GM23248 (cell line): ENCODE measurements at places on chromosomes 7 and 10. TPM values are rescaled to one million over a fixed set of nuclear protein-coding genes. Genes with fewer than 3 reads are reported as not detected.

- peak; percentile 32 for DNase-seq
Observed at GRCh38 chr7:156903232-156903909, 10.4 kb upstream of the LMBR1 start.

DNA sequence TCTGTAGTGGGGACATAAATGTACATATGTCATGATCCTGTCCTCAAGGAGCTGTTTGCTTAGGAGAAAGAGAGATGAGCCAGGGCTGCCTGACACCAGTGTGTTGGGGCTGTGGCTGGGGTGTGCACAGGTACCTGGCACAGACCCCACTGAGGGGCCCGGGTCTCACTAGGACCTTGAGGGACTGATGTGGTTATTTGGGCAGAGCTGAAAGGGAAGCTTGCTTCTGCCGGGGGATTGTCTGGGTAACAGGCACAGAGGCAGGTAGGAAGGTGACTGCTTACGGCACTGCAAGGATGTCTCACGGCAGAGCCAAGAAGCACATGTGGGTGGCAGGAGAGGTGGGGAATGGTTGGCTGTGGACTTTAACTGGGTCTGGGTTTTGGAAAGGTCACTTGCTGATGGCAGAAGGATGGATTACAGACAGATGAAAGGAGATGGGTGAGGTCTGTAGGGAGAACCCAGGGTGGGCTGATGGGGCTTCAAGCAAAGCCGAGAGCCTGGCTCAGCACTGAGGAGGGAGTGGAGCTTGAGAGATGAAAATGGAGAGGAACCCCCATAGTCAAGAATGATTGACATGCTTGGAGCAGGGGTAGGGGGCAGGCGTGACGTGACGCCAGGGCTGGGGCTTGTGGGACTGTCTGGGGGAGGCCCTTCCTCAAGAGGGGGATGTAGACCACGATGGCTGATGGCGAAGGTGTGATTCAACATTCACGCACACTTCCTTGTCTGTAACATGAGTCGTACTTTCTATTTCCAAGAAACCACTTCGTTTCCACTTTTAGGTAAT, 207.7 kb upstream of the SHH start:
- no peak for DNase-seq

DNA sequence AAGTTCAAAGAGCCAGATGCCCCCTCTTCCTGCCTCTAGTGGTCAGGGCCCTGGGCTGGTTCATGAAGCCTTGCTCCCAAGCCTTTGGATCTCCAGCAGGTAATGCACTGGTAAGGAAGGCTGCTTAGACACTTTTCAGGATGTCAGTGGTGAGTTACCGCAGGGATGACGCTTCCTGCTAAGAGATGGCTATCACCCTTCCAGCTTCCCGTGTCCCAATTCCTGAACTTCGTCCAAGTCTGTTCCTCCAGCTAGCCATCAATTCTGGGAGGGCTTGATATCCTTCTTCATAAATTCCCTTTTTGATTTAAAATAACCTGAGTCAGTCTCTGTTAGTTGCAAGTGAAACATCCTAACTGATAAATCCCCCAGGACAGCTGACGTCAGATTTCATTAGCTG, 221.2 kb downstream of the PLXNA4 start:
- DNase-seq, result no peak

DNA sequence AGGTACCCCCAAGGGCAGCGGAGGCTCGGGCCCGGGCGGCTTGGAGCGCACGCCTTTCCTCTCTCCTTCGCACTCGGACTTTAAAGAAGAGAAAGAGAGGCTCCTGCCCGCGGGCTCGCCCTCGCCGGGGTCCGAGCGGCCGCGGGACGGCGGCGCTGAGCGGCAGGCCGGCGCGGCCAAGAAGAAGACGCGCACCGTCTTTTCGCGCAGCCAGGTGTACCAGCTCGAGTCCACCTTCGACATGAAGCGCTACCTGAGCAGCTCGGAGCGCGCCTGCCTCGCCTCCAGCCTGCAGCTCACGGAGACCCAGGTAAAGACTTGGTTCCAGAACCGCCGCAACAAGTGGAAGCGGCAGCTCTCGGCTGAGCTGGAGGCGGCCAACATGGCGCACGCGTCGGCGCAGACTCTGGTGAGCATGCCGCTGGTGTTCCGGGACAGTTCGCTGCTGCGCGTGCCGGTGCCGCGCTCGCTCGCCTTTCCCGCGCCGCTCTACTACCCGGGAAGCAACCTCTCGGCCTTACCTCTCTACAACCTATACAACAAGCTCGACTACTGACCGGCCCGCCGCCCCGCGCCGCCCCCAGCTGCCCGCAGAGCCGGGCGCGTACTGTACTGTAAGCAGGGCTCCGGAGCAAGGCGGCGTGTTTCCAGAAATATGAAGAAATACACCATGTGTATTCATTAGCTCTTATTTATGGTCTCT, 1.8 kb downstream of the HMX2 start:
- DNase-seq, result peak; percentile 70

DNA sequence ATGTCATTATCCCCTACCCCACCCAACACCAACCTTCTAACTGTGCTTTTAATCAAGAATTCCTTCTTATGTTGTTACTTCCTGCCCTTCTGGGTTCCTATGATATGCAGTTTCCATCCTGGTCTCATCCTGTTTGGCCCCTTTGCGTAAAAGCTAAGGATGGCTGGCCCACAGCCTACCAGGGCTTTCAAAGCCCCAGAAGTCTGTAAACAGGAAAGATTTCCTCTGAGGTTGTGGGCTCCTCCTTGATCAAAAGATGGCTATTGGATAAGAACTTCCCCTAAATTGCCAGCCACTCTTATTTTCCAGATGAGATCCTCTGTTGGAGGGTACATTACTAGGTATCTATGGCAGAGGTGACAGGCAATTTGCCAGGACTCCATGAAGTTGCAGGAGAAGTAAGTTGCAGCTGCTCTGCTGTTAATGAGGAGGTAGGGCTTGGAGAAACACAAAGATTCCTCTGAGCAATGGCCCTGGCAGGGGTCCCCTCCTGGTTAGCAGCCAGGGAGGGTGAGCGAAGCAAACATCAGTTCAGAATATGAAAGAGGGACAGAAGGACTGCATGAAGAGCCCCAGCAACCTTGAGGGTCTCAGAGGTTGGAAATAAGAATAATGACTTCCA, 32.1 kb downstream of the NRP1 start:
- no peak for DNase-seq

- peak; percentile 25 for DNase-seq
Observed at GRCh38 chr10:101774589-101775272, 1.2 kb downstream of the FGF8 start.

GRCh38 chr7:149448961-149449360, 11.9 kb downstream of the ZNF777 start:
- DNase-seq, result no peak

- no peak for DNase-seq
Observed at GRCh38 chr7:30022991-30023390, 3.5 kb downstream of the FKBP14 start.

DNA sequence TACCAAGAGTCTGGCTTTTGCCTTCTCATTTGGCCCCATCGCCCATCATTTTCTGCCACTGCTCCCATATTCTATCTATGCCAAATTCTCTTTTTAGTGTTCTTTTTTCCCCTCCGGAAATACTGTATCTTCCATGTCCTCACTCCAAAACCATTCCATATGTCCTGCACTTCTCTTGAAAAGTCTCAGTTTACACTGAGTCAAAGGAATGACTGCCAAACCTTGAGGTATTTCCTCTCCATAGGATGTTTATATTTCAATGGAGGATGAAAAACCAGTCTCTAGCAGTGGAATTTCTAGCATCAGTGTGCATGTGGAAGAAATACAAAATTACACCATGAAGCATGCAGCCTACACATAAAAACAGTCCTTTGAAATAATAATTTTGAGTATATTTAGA, 121.4 kb upstream of the PHYHIPL start:
- DNase-seq, result no peak

DNA sequence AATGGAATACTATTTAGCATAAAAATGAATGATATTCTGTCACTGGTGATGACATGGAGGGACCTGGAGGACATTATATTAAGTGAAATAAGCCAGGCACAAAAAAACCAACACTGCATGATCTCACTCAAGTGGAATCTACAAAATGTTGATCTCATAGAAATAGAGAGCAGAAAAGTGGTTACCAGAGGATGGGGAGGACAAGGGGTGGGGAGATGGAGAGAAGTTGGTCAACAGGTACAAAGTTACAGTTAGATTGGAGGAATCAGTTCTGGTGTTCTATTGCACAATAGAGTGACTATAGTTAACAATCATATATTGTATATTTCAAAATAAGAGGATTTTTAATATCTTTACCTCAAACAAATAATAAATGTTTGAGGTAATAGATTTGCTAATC, 24.7 kb upstream of the SLC18A3 start:
- peak; percentile 47 for DNase-seq

DNA sequence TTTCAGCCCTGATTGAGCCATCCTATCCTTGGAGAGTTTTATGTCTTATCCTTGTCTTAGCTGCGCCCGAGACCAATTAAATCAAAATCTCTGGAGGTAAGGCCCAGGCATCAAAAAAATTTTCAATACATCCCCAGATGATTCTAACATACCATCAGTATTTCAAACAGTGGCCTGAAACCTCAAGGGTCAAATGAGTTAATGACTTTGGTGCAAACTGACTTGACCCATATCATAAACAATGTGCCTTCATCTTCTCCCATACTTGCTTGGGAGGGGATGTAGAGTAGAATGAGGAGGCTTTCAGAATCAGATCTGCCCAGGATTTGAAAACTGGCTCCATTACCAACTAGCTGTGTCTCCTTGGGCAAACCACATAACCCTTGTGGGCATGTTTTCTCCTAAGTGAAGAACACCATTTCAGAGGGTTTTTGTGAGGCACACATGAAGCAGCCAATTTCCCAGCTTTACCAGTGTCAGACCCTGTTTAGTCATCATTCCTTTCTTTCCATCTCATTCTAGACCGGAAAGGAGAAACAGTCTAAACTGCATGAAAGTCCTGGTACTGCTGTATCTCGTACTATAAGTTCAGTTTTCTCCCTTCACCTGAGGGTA, 35.7 kb upstream of the ATXN7L1 start:
- DNase-seq, result peak; percentile 59

- no peak for DNase-seq
Observed at GRCh38 chr10:33674491-33674890, 340.0 kb upstream of the NRP1 start.

- no peak for DNase-seq
Observed at GRCh38 chr10:86287966-86288579, 78.5 kb downstream of the GRID1 start.

GRCh38 chr10:7438196-7438986, 27.6 kb upstream of the SFMBT2 start:
- no peak for DNase-seq

DNA sequence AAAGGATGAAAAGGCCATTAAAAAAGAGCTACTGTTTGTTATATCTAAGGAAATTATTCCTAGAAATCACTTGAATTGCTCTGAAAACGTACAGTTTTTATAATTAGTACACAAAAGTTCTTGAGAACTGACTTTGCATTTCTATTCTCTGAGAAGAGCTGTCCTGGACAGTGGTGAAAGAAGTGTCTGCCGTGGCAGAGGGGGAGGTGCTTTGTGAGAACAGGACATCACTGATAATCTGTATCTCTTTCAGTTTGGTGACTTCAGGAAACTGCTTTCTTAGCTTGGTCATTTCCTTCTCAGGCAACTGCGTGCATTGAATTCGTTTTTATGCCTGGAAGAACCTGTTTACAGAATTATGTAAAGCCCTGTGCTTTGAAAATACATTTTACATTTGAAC, 52.1 kb downstream of the POLL start:
- no peak for DNase-seq

- peak; percentile 6 for DNase-seq
Observed at GRCh38 chr7:105677817-105678573, 96.7 kb upstream of the EFCAB10 start.

GRCh38 chr10:129074939-129075338, 392.1 kb upstream of the MGMT start:
- no peak for DNase-seq

DNA sequence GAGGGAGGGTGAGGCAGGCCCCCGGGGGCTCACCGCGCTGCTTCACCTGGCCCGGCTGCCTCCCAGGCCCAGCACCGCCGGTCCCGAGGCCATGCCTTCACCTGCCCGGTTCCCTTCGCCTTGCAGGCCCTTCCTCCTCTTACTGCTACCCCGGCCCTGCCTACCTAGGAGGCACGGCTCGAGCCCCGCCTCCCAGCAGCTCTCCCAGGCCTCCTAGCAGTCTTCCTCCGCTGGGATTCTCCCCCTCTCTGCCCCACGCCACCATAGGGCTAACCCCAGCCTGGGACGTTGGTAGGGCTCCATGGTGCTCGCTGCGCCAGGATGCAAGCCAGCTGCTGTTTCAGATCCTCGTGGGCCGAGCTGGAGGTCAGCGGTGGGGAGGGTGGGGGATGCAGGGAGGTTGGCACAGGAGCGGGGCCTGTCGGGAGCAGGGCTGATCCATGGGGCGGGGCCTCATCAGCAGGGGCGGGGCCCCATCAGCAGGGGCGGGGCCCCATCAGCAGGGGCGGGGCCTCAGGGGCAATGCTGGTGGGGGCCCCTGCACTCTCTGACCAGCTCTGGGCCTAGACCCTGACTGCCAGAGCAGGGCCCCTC, 63.3 kb downstream of the RASGEF1A start:
- DNase-seq, result no peak

DNA sequence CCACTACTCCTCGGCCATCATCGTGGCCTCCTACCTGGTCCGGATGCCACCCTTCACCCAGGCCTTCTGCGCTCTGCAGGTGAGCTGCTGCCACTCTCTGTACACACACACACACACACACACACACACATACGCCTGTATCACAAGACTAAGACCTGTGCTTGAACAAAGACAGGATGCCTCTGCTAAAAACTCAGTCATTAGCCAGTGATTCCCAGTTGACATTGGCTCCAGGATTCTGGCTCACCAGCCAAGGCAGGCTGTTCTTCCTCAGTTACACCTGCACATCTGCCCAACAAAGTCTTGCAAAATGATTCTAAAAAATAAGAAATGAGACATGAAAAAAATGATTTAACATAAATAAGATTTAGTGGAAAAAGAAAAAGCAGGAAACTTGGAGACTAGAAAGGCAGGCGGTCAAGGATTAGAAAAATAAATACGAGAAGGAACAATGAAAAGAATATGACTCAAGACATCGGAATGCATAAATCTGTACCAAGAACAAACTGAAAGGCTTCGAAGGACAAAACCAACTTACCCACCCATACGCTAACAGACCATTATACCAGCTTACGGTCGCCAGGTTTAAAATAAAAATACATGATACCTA, 7.4 kb upstream of the LRRC18 start:
- no peak for DNase-seq

GRCh38 chr10:103786020-103786419, 69.4 kb downstream of the SH3PXD2A start:
- no peak for DNase-seq

DNA sequence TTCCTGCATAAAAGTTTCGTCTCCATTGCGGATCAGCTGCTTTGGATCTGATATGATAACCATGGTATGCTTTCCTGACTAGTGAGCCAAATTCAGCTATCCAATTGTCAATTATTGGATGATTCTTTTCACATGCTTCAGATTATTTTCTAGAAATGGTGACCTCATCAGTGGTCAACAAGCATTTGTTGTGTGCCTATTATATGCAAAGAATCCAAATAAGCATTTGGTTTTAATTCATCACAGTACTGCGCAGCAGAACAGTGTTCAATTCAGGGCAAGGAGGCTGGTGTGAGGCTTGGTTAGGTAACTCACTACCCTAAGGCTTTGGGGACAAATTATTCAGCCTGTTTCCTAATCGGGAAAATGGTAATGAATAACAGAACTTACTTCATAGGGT, 200.5 kb downstream of the SKAP2 start:
- peak; percentile 40 for DNase-seq

FXYD4 gene
- not detected in 2 replicates for total RNA-seq

FOXI2 gene
- not detected in 2 replicates for total RNA-seq

PTPRZ1 gene
- under 0.01 TPM in 1 of 2 replicates, not detected in the other for total RNA-seq

TMEM270 gene
- total RNA-seq, result not detected in 2 replicates

ZNF273 gene
- total RNA-seq, result 4.8 and 8.3 TPM in 2 replicates

TDRD1 gene
- not detected in 2 replicates for total RNA-seq

ABCB4 gene
- total RNA-seq, result 0.43 and 0.51 TPM in 2 replicates

ZKSCAN5 gene
- 10.7 and 12.0 TPM in 2 replicates for total RNA-seq

ARHGAP22 gene
- 44.4 and 46.0 TPM in 2 replicates for total RNA-seq

POT1 gene
- total RNA-seq, result 13.5 and 15.8 TPM in 2 replicates

ADAP1 gene
- 0.38 and 1.1 TPM in 2 replicates for total RNA-seq
